HT1080 (cell line): ENCODE measurements at places on chromosomes 5 and 9. TPM values are rescaled to one million over a fixed set of nuclear protein-coding genes. Genes with fewer than 3 reads are reported as not detected.

The SH3RF2 gene
- total RNA-seq, result 16.0 and 18.9 TPM in 2 replicates

The DMXL1 gene
- 10.9 and 14.8 TPM in 2 replicates for total RNA-seq

The EQTN gene
- total RNA-seq, result not detected in 2 replicates

The AQP7 gene
- not detected in 2 replicates for total RNA-seq

DNA sequence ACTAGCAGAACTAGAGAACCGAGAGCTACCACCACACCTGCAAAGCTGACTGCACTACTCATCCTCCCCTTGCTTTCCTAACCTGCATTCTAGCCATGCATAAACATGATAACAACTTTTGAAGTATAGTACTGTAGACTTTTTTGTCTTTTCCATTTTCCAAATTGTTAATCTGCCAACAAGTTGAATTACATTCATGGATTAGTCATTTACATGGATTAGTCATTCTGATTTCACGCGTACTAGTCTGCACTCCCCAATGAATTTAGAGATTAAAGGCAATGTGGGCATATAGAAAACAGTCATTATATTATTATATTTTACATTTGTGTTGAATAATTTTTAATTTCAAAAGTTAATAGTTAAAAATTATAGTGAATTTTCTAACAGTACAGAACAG lies 81.4 kb downstream of the EDIL3 start:
- peak; percentile 1 for DNase-seq

DNA sequence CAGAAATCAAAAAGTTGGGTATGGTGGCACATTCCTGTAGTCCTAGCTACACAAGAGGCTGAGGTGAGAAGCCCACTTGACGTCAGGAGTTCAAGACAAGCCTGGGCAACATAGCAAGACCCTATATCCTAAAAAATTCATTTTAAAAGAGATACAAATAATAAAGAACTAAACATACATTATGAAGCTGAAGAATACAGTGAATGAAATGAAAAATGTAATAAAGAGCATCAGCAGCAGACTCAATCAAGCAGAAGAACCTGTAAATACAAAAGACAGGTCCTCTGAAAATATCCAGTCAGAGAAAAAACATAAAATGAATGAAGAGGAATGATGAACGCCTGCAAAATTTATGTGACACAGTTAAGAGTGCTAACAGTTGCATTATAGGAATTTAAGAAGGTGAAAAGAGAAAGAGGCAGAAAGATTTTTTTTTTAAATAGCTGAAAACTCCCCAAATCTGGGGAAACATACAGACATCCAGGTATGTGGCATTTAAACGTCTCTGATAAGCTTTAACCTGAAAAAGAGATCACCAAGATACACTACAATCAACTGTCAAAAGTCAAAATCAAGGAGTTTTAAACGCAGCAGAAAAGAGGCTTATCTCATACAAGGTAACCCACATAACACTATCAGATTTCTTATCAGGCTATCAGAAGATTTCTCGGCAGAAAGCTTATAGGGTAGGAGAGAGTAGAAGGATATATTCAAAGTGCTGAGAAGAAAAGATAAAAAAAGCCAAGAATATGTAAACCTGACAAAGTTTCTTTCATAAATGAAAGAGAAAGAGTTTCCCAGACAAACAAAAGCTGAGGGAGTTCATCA lies 57.6 kb downstream of the PRRC1 start:
- no peak for DNase-seq

DNA sequence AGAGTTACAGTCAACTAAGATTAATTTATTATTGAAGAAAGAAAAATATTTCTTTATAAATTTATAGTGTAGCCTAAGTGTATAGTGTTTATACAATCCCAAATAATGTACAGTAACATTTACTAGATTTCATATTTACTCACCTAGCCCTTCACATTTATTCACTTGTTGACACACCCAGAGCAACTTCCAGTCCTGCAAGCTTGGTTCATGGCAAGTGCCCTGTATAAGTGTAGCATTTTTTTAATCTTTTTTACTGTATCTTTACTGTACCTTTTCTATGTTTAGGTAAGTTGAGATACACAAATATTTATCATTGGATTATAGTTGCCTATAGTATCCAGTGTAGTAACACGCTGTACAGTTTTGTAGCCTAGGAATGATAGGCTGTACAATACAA lies 119.9 kb downstream of the SPATA31D1 start:
- DNase-seq, result no peak

GRCh38 chr9:113957821-113958341 lies 81.8 kb downstream of the ZNF618 start:
- DNase-seq, result peak; percentile 81

DNA sequence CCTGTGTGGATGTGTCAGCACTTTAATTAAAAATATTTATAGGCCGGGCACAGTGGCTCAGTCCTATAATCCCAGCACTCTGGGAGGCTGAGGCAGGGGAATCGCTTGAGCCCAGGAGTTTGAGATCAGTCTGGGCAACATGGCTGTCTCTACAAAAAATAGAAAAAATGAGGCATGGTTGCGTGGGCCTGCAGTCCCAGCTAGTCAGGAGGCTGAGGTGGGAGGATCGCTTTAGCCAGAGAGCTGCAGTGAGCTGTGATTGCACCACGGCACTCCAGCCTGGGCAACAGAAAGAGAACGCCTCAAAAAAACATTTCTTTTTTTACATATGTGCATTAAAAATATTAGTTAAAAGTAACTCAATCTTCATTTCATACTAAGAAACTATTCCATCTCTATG lies 6.2 kb downstream of the TBC1D9B start:
- DNase-seq, result no peak

DNA sequence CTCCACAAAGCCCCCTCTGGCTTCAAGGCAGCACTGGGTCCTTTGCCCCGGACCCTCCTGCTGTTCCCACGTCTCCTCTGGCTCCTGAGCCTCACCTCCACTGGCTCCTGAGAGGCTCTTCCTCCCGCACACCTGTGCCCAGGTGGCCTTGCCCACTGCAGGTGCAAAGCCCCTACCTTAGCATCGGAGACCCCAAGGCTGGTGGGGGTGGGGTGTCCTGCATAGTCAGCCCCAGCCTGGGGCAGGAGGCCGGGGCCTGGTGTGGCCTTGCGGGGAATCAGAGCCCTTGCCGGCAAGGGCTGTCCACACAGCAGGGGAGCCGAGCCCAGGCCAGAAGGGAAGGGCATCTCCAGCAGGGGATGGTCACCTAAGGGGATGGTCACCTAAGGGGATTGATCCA lies 41.3 kb upstream of the CEP72 start:
- DNase-seq, result no peak

DNA sequence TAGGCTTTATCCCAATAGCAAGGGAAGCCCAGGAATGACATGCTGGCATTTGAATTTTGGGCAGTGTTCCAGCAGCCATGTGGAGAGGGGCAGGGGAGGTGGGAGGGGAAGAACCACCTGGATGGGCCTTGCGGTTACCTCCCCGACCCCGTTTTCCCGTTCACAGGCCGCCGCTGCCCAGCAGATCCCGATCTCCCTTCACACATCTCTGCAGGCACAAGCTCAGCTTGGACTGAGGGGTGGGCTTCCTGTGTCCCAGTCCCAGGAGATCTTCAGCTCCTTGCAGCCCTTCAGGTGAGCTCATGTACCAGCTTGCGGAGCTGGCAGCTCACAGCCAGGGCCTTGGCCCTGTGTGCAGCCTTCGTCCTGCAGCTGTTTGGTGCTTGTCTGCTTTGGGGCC lies 15.7 kb upstream of the POMT1 start:
- DNase-seq, result no peak

DNA sequence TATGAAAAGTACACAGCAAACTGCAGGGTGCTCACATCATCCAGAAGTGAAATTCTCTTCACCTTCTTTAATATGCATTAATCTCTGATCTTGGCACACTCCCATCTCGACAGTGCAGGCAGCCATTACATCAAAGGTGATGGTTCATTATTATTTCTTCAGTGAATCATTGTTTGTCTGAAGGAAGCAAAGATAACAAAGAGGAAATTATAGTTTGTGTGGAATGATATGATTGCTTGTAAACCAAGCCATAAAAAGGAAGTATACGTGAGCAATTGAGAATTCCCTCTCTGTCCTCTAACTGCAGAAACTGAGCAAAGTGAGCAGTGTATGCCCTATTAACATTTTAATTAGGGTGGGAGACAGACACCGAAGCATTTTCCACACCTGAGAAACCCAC lies 171.6 kb upstream of the PPP1R2B start:
- DNase-seq, result no peak
